T follicular helper cell (primary cell): ENCODE measurements at places on chromosomes 4 and X.

DNA sequence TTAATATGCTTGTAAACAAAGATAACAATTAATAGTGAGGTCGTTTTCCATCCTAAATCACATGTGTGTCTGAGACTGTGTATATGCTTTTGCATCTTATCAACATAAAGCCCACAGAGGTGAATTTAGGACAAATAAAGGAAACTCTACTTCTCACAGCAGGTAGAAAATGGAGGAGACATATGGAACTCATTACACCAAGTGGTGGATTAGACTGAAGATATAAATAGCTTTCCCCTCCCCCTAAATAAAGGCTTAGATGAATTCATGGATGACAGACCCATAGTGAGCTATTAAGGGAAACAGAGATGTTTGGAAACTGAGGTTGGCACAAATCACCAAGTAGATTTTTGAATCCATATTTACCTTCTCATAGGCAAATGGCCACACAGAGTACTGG, 79.7 kb downstream of the GRIA3 start:
- DNase-seq = no peak

DNA sequence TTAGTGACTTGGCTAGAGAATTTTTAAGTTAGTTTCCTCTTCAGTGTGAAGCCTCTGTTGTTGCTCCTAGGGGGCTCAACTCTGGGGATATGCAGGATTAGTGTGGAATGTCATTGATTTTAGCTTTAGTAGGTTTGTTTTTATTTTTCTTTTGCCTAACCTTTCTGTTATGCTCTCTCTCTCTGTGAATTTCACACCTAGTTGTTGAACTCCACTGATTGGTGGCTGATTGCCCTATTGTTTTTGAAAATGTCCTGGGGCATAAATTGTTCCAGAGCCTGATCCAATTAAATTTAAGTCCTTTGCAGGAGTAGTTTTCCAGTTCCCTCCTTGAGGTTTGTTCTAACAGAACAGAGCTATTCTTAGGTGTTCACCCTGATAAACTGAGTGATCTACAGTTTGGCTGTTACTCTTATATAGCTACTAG, 393.3 kb upstream of the CTSO start:
- no peak for DNase-seq

- no peak for DNase-seq
These were observed 70.3 kb downstream of the SCD5 start for GRCh38 chr4:82728301-82728700.

GRCh38 chrX:3216581-3217180, 129.8 kb downstream of the MXRA5 start:
- DNase-seq = no peak

DNA sequence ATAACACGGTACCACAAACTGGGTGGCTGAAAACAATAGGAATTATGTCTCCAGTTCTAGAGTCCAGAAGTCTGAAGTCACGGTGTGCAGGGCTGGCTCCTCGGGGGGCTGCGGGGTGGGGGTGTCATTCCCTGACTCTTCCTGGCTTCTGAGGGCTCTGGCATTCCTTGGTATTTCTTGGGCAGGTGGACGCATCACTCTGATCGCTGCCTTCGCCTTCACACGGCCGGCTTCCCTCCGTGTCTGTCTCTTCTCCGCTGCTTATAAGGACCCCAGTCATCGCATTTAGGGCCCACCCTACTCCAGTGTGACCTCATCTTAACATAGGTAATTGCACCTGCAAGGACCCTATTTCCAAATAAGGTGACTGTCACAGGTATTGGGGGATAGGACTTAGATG, 134.6 kb downstream of the CPZ start:
- DNase-seq = no peak

DNA sequence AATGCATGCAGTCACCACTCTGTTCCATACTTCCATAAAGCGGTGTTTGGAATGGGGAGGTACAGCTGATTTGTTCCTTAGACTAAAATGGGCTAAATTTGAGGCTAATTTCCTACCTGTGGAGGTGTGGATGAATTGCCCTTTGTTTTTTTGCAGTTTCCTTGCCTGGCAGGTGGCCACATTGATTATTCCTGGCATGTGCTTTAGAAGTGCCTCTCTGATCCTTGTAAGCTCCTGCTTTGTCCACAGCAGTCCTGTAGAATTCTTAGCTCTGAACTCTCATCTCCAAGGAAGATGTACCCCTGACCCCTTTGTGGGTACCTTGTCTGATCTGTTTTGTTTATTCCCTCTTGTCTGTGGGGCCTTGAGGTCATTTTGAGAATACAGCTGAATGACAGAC, 136.8 kb downstream of the ADGRL3 start:
- DNase-seq = no peak

DNA sequence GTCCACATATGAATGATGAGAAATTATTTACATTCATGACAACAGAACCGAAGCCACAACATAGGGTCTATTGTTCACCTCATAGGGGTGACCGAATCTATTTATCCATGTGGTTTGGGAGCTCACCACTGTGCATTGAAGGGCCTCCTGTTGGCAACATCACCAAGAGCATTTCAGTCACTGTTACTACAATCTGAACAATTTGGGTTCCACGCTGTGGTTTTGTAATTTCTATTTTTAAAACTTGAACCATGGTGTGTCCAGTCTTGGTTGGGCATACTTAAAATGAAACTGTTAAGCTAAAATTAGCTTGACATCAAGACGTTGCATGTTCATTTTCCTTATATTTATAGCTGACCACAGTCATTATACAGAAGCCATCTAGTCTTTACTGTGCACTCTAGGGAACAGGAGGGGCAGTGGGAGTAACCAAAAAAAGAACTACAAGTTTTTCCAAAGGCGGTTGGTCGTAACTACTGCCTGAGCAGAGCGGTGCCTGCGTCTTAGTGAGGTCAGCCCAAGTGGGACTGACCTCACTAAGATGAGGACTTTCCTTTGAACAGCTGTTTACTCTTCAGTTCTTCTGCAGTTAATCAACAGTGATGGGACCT, 192.1 kb downstream of the SPRY1 start:
- DNase-seq = no peak

GRCh38 chr4:37157476-37158167, 86.9 kb upstream of the NWD2 start:
- no peak for DNase-seq

GRCh38 chr4:185566425-185566824, 31.1 kb upstream of the PDLIM3 start:
- no peak for DNase-seq

DNA sequence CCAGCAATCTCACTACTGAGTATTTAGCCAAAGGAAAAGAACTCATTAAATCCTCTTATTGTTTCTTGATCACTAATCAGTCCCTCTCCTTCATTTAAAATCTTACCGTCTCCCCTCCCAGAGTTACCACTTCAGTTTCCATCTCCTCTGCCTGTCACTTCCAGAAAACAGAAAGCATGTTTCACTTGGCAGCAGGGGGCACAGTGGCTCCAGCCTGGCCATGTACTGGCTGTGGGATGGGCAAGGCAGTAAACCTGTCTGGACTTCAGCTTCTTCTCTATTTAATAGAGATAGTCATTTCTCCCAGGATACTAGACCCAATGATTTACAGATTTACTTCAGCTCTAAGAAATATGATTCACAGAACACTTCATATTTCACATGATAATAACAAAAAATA, 63.2 kb downstream of the CD40LG start:
- no peak for DNase-seq

DNA sequence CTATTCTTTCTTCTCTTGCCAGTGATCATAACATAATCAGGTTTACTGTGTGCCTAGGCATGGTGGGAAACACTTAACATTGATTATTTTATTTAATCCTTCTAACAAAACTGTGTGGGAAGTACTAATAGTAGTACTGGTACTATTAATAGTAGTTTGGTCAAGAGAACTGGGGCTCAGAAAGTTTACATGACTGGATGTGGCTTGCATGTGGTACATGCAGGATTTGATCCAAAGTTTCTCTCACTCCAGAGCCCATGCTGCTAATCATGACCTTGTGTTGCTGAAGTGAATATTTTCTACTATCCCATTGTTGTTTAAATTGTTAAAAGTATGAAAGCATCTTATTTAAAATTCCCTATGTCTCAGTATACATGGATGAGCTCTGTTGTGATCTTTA, 78.4 kb downstream of the TMEM164 start:
- no peak for DNase-seq

GRCh38 chr4:52643785-52644244, 15.3 kb downstream of the USP46 start:
- no peak for DNase-seq
